ENCODE measurements at places on chromosomes 7 and 10.
A peak's percentile ranks its signal among the peaks of the same experiment; 100 is the strongest.

DNA sequence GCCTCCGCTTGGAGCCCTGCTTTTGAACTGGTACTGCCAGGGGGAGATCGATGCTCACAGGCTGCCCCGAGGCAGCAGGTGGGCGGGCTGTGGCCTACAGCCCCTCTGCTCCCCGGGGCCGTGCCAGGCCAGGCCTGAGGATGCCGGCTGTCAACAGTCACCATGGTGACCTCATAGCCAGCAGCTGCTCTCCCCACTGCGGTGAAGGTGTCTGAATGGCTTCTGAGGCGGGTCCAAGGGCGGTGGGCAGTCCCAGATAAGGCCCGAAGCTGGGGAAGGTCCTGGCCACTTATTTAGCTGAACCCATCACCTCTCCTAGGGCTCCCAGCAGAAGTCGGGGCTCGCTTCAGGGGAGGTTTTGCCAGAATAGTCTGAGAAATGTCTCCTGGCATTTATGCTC, 179.3 kb downstream of the ARHGAP12 start:
- DNase-seq, result peak; percentile 31

- no peak for DNase-seq
Observed at GRCh38 chr7:29619111-29619510, 55.5 kb downstream of the PRR15 start.

DNA sequence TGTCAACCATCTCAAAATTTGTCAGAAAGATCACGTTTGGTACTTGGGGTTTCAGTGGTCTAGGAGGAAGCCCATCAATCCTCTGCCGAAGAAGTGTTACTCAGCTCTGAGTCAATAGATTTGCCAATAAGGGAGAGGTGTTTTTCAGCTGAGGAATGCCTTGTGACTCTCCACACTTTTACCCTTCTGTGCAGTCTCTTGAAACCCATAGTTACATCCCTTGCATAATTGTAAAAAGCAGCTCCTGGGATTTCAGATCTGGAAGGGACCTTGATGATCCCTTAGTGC, 47.5 kb downstream of the INSYN2A start:
- no peak for DNase-seq

DNA sequence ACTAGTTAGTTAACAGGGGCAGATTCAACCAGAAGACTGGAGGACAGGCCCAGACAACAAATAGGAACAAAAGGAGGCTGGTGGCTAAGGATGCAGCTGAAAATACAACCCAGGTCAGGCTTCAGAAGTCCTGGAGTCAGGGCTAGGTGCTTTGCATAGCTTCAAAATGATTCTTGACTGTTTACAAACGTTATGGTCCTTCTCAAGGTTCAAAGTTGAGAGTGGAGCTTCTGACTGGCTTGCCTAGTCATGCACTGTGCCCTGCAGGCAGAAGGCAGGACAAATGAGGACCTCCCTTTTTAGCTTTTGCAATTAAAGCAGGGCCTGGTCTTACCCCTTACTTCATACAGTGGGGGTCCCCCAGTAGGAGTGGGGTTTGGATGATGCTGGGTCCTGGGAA, 4.4 kb upstream of the CDH23 start:
- no peak for DNase-seq

DNA sequence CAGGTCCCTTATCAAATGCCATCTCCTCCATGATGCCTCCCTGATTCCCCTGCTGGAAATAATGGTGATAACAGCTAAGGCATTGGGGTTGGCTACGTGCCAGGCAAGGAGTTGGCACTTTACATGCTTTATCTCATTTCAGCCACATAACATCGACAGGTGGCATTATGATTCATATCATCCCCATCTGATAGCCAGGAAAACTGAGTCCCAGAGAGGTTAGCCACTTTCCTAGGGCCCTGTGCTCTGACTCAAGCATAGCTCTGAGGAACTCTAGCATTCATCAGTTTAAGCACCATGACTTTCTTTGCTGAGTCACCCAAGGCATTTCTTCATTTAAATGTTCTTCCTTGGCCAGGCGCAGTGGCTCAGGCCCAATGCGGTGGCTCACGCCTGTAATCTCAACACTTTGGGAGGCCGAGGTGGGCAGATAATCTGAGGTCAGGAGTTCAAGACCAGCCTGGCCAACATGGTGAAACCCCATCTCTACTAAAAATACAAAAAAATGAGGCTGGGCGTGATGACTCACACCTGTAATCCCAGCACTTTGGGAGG, 6.6 kb downstream of the LEP start:
- no peak for DNase-seq
